ENCODE measurements at places on chromosomes 13 and 19. TPM values are rescaled to one million over a fixed set of nuclear protein-coding genes. Genes with fewer than 3 reads are reported as not detected.

DNA sequence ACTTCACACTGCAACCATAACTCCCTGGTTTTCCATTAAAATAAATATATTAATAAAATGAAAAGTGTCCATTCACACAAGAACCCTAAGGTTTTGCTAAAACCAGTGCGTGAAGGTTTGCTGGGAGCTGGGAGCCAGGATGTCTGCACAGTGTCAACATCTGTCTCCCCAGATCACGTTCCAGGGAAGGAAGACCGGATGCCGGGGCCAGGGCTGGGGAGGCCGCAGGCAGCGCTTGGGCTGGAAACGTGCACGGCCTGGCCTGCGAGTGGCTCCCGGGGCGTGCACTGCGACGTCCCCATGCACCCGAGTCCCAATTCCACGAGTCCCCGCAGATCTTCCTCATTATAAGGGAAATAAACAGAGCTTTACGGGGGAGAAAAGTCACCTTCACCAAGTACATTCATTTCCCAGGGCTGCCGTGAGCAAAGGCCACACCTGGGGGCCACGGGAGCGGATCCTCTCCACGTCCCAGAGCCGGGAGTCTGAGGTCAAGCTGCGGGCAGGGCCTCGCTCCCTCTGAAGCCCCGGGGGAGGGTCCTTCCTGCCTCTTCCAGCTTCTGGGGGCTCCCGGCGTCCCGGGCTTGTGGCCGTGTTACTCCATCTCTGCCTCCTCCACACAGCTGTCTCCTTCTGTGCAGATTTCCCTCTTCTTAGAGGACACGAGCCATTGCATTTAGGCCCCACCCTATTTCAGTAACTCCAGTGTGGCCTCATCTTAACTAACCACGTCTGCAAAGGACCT, 12.8 kb downstream of the SHC2 start:
- DNase-seq, result peak; percentile 17

DNA sequence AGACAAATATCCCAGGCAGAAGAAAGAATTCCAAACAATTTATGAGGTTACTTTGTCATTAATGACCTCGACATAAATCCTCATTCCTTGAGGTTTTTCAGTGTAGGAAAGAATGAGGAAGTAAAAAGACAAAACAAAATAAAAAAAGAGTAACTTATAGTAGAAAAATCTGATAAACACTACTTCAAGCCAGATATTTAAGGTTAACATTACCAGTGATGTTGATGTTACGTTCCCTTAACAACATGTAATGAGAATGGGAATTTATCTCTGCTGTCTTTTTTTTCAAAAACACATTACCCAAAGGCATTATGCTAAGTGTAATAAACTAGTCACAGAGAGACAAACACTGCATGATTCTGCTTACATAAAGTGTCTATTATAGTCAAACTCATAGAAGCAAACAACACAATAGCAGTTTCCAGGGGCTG, 935.1 kb downstream of the SLITRK1 start:
- no peak for DNase-seq

- no peak for DNase-seq
Measured at GRCh38 chr13:49549289-49549688, 36.1 kb downstream of the RCBTB1 start.

- peak; percentile 65 for DNase-seq
Measured at GRCh38 chr19:17244618-17245534, 843 bp downstream of the NR2F6 start.

DNA sequence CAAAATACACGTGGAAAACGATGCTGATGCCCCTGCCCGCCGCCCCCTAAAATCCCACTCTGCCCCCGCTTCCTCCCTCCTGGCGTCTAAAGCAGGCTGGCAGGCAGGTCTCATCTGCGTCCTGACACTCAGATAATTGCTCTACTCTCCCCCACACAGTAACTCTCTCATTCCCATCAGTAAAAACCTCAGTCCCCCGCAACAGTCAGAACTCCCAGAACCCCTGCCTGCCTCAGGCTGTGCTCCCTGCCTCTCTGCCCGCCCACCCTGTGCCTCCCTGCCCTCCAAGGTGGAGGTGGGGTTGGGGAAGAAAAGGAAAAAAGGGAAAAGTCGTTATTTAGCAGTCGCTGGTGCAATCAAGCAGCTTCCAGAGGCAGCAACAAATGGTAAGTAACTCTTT, 473.7 kb downstream of the EFNB2 start:
- no peak for DNase-seq

Gene PKN1
- total RNA-seq, result 69.9 TPM

DNA sequence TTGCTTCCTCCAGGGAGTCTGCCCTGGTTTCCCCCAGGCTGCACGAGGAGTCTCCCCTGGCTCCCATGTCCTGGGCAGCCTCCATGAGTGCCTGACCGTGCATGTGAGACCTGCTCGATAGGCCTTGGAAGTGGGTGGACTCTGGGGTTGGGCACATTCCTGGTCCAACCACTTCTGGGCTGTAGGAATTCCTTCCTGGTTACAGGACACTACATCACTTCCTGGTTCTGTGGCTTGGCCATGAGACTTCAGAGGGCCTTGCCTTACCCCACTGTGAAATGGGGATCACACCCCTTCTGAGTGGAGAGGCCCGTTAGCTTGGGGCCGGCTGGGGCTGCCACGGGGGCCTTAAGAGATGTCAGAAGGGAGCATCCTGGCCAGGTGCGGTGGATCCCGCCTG, 4.0 kb upstream of the ZNF628 start:
- no peak for DNase-seq

- no peak for DNase-seq
Measured at GRCh38 chr13:78655906-78656305, 3.0 kb downstream of the OBI1 start.

DNA sequence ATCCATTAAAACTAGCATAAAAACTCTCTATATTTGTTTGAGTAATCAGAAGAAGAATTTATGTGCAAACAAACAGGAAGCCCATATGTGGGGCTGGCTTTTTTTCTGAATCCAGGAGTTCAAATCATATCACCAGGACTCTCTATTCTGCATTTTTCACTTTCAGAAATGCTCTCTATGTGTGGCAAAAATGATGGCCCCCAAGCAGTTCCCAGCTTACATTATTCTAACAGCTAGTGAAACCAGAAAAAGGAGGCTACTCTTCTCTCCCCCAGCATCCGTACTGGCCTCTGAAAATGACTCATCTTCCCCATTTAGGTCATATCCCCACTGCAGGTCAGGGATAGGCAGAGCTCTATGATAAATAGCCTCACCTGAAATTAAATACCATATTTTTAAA, 20.4 kb downstream of the RBM26 start:
- no peak for DNase-seq

- DNase-seq, result no peak
Measured at GRCh38 chr13:44574466-44574855, 1.7 kb downstream of the TSC22D1 start.

Gene CYP4F3
- total RNA-seq, result not detected

- peak; percentile 35 for DNase-seq
Measured at GRCh38 chr19:35213663-35214632, 14.6 kb downstream of the FAM187B start.

Gene LIM2
- not detected for total RNA-seq

DNA sequence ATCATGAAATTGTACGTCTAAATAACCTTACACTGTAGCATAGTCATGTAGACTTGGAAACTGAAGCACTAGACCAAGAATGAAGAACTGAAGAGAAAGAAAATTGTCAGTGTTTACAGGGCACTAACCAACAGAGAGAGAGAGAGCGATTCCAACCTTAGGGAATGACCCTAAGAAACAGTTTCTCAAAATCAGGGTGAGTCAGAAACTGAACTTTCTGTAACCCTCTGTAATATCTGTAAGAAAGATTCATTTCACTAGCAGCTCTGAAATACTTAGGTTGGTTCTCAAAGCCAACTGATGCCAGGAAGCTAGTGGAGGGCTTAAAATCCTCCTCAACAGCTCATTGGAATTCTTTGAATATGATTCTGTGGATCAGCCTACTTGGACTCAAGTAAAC, 936.9 kb downstream of the EFNB2 start:
- no peak for DNase-seq

- no peak for DNase-seq
Measured at GRCh38 chr19:30136611-30137195, 194.7 kb downstream of the URI1 start.

DNA sequence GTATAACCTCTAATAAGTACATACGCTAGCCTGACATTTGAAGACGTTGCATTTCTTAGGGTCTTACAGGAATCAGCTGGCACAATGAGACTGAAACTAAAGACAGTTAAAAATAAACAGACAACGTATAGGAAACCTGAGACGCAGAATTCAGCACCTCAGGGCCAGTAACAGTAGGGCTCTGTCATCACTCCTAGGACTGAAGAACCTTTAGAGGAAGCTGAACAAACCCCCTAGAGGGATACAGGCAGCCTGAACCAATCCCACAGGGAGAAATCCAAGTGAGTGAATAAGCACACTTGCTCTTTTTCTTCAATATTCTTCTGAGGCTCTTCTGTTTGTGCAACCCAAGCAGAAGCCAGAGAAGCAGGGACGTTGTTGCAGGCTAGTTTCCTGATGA, 53.9 kb upstream of the KLHL1 start:
- no peak for DNase-seq

- DNase-seq, result no peak
Measured at GRCh38 chr19:40619333-40620160, 18.4 kb downstream of the LTBP4 start.

DNA sequence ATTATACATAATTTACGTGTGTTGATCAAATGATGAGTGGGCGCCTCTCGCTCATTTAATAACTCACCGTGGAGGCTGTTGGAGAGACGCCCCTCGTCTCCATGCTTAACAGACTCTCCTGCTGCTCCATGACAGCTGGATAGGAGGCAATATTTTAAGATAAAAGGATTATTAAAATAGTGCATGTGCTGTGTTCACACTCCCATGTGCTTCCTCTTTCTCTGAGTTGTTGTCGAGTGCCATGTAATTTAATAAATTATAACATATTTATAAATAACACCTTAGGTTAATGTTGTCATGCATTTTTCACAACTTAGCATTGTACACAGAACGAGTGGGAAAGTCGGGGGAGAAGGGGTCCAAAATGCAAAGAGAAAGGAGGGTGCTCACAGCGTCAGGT, 161.4 kb upstream of the TSHZ3 start:
- DNase-seq, result no peak

DNA sequence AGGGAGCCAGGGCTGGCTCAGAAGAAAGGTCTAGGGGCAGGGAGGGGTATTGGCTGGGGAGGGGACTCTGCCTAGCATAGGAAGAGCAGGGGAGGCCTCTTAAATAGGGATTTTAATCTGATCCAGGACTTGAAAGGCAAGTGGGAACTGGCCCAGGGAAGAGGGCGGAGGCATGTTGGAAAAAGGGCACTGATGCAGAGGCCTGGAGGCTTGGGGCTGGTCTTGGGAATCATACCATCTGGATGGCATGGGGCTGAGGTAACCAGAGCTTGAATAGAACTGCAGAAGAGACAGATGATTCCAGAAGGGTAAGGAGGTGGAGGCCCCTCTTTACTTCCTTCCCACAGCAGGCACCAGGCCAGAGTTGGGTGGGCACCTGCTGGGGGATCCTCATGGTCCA, 29.1 kb downstream of the CERS4 start:
- DNase-seq, result no peak

GRCh38 chr13:29482504-29482903, 113.0 kb downstream of the SLC7A1 start:
- DNase-seq, result no peak

GRCh38 chr13:99203601-99204579, 3.2 kb downstream of the UBAC2 start:
- DNase-seq, result no peak

DNA sequence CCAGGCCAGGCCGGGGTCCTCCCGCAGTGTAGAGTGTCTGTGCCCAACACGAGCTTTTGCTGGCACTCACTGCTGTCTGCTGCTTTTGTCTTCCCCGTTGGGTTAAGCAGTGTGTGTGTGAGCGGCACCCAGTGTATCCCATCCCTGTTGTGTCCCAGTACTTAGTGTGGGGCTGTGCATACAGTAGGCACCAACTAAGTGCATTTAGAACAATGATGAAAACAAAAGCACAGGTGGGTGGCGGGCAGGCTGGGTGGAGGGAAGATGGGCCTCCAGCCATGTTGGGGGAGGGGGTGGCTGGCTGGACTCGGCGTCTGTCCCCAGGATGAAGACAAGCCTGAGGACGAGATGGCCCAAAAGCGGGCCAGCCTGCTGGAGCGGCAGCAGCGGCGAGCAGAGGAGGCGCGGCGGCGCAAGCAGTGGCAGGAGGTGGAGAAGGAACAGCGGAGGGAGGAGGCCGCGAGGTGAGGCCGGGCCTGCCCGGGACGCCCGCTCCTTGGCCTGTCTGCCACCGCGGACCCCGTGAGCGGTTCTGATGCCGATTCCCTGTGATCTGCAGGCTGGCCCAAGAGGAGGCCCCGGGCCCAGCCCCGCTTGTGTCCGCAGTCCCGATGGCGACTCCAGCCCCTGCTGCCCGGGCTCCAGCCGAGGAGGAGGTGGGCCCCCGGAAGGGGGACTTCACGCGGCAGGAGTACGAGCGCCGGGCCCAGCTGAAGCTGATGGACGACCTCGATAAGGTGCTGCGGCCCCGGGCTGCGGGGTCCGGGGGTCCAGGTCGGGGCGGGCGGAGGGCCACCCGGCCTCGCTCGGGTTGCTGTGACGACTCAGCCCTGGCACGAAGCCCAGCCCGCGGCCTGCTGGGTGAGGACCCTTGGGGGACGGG, 14.2 kb downstream of the XAB2 start:
- DNase-seq, result no peak

DNA sequence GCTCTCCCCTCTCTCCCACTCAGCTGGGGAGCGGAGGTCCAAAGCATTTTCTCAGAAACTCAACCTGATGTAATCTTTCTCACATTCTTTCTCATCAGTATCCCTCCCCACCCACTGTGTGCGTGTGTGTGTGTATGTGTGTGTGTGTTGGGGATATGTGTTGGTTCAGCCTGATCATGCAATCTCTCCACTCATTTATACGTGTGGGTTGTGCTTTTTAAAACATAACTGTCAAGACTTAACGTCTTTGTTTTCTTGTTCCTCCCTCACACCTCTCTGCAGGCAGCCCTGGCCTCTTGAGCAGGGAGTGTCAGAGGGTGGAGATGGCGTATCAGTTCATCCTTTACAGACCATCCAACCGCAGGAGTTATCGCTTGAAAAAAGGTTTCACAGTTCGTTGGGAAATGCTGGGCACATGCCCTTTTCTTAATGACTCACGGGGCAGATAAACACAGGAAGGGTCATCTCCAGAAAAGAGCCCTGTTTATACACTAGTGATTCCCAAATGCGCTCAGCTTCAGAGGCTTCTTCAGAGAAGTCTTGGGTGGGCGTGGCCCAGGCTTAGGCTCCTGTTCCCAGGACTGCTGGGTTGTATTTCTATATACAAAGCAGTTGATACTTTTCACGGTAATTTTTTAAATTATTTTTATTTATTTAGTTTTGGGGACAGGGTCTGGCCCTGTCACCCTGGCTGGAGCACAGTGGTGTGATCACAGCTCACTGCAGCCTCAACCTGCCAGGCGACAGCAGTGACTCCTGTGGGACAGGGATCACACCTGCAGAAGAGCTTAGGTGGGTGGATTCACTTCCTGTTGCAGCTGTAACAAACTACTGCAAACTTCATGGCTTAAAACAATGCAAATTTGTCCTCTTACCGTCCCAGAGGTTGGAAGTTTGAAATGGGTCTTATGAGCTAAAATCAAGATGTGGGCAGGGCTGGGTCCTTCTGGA, 60.3 kb downstream of the CCDC70 start:
- DNase-seq, result no peak

DNA sequence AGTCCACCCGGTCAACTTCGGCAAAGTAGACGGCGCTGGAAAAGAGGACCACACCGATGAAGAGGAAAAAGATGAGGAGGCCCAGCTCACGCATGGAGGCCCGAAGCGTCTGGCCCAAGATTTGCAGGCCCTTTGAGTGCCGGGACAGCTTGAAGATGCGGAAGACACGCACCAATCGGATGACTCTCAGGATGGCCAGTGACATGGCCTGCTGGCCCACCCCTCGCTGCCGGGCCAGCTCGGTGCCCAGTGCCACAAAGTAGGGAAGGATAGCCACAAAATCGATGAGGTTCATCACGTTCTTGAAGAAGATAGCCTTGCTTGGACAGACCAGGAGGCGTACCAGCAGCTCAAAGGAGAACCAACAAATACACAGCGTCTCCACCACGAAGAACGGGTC, 2.1 kb downstream of the KCNA7 start:
- DNase-seq, result no peak

Data from thyroid gland (tissue), 4 donors.